Mucosa of descending colon (tissue), 3 donors: ENCODE measurements at places on chromosomes 11 and 22. TPM values are rescaled to one million over a fixed set of nuclear protein-coding genes. Genes with fewer than 3 reads are reported as not detected.

- no peak for DNase-seq
Observed at GRCh38 chr11:35078470-35078735, 60.6 kb upstream of the CD44 start.

Gene IL18BP
- 7.6 TPM for total RNA-seq

Gene HEPHL1
- not detected for total RNA-seq

Gene MS4A12
- total RNA-seq, result 1,262 TPM

DNA sequence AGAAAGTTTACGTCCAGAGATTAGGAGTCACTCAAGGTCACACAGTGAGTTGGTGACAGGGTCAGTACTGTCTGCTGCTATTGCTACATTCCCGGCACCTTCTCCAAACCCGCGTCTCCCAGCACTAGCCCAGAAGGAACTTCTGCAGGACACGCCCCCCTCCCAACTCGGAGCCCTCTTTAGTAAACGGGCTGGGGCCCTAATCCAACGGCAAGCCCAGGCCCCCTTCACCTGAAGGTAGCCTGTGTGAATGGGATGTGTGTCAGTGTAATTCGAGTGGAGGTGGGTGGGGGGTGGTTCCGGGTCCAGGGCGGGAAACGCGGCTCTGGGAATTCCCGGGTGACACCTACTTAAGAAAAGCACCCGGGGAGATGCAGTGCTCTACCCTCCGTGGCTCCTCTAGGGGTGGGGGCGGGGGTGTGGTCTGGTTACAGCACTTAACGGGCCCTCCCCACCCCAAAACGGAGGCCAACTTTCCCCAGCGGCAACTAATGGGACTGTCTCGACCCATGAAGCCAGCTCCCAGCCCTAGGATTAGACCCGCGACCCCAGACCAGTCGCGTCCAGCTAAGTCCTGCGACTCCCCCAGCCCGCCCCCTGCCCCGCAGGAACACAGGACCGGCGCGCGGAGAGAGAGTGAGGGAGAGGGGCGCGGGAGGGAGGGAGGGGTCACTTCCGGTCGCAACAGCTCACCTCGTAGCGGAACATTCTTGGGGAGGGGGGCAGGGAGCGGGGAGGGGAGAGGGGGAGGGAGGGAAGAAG lies 468 bp downstream of the PATL1 start:
- DNase-seq, result no peak

DNA sequence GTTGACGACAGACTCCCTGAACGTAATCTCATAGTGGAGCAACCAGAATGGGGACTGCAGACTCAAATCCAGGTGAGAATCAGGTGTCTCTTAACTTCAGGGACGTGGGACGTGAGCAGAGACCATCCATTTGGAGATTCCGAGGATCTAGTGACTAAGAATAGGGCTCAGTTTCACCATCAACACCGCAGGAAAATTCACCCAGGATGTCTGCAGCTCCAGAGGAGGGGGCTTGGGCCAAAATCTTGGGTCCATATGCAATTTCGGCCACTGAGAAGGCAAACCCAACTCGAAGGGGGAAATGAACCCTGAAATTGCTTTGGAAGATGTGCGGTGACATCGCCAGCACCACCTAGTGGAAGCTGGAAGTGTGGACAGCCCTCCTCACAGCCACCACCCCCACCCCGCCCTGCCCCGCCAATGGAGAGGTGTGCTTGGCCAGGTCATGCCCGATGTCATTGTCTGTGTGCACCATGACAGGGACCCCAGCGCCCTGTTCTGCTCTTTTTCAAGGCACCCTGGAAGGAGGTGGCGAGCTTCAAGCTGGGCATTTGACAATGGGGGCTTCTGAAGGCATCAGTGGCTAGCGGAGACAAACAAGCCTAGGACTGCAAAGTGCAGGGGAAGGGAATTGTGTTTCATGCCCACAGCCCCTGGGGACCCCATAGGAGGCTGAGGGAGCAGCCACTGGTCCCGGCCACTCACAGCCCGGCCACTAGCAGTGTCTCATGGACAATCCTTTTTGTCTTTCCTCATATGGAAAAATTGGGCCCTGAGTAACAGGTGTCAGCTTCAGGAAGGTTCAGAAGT lies 24.8 kb downstream of the APOL1 start:
- DNase-seq, result peak; percentile 71

DNA sequence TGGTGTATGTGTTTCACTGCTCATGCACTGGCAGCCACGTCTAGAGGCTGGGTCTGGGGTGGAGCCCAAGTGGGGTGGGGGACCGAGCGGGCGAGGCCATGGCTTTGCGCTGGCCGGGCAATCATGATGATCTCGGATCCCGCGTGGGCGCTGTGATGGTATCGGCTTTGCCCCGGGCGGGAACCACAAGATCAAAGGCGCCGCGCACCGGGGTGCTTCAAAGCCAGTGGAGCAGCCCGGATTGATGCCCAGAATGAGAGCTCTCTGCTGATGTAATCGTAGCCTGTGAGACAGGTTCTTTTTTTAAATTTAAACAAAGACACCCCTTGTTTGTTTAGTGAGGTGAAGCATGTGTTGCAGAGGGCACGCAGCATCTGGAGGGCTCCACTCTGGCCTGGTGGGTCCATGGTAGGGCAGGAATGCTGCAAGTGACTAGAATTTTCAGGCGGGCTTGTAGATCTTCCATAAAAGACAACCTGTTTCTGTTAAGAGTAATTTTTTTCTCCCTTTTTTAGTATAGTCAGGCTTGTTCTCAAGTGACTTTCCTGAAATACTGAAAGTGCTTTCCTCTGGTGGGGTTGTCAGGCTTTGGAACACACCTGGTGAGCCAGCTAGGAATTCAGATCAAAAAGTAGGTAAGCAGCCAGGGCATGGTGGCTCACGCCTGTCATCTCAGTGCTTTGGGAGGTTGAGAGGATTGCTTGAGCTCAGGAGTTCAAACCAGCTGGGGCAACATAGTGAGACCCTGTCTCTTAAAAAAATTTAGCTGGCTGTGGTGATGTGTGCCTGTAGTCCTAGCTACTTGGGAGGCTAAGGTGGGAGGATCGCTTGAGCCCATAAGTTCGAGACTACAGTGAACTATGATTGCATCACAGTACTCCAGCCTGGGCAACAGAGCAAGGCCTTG lies 40.7 kb downstream of the ZNRF3 start:
- peak; percentile 64 for DNase-seq

Gene TIGD3
- total RNA-seq, result not detected

DNA sequence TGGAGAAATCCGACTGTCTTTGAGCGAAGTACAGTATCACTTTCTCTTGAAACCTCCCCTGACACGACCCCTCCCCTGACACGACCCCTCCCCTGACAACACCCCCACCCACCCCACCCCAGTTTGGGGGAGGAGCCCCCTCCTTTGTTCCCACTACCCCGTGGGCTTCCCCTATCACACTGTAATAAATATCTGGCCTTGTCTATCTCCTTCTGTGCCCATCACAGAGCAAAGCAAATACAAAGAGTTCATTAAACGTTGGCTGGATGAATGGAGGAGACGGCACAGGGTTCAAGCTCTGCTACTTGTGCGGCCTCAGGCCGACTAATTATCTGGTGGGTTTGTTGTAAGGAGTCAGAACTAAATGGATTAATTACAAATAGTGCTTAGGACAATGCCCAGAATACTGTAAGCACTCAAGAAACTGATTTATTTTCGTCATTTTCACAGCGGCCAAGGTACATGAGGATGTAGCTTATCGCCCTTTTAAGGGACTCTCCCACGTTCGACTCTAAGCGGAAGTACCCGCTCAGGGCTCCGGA lies 628 bp upstream of the GGA1 start:
- DNase-seq, result no peak

GRCh38 chr22:50303848-50304527 lies 3.5 kb downstream of the PLXNB2 start:
- DNase-seq, result peak; percentile 82

DNA sequence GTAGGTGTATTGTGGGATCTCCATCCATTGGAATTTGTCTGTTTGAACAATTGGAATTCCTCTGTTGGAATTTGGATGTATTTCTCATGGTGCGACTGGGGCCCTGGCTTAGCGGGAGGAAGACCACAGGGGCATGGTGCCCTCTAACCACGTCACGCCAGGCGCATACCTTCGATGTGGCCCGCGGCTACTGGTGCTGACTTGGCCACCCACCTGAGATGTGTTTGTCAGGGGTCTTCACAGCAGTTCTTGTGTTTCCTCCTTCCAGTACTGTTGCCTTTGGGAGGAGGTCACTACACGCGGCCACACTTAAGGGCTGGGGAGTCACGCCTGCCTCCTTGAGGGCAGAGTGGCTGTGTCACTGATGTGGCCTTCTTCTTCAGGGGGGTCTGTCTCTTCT lies 36.6 kb upstream of the GRAMD4 start:
- DNase-seq, result peak; percentile 46

Gene C22orf42
- not detected for total RNA-seq

DNA sequence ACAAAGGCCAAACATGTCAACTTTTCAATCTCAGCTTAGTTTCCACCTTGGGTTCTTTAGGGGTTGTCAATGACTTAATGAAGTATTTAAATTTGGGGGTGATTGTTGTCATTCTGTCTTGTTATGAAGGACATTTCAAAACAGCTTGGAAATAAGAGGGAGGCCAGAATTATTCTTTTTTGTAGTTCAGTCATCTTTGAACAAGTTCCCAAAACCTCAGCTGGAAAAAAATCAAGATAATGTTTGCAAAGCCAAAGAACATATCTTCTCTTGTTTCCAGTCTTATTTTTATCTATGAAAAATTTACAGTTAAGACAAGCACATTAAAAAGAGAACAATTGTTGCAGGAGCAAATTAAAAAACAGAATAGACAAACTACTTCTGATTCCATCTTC lies 612.8 kb downstream of the INSC start:
- no peak for DNase-seq

Gene SPTBN2
- 3.7 TPM for total RNA-seq

Gene CARD10
- 60.5 TPM for total RNA-seq

GRCh38 chr11:103892603-103893002 lies 143.8 kb upstream of the DDI1 start:
- DNase-seq, result no peak

DNA sequence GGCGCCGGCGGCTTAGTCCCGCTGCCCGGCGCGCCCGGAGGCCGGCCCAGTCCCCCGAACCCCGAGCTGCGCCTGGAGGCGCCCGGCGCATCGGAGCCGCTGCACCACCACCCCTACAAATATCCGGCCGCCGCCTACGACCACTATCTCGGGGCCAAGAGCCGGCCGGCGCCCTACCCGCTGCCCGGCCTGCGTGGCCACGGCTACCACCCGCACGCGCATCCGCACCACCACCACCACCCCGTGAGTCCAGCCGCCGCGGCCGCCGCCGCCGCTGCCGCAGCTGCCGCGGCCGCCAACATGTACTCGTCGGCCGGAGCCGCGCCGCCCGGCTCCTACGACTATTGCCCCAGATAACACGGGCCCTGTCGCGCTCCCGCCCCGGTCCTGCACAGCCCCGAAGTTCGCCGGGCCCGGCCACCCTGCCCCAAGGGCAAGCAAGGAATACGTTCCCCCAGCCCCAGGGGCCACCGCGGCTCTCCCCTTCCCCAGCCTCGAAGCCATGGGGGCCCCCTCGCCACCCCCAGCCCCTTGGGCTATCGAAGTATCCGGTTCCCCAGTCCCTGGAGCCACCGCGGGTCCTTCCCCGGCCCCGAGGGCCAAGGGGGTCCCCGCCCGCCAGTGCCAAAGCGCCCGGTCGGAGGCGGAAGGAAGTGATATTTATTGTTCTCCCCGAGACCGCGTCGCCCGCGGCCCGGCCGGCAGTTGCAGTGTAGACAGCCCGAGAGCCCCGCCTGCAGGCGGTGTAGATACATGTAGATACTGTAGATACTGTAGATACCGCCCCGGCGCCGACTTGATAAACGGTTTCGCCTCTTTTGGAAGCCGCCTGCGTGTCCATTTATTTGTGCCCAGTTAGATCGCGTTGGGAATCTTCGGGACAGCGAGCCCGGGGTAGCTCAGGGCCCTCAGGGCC lies 6.2 kb downstream of the TBX1 start:
- peak; percentile 70 for DNase-seq

Gene FAT3
- total RNA-seq, result 0.49 TPM

DNA sequence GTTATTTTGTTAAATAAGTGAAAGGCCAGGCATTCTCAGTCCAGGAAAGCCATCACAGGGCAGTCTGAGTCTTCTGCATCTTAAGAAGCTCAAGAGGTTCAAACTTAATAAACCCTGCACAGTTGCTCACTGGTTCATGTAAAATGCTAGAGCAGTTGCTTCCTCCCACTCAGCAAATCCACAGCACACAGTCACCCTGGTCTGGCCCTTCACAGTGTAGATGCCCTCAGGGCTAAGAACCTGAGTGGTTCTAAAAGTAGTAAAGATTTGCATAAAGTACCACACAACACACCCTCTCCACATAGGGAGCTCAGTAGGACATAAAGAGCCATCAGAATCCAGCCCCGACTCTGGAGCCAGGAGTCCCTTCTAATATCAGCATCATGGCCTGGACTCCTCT lies 58.7 kb downstream of the ZNF280B start:
- DNase-seq, result no peak

DNA sequence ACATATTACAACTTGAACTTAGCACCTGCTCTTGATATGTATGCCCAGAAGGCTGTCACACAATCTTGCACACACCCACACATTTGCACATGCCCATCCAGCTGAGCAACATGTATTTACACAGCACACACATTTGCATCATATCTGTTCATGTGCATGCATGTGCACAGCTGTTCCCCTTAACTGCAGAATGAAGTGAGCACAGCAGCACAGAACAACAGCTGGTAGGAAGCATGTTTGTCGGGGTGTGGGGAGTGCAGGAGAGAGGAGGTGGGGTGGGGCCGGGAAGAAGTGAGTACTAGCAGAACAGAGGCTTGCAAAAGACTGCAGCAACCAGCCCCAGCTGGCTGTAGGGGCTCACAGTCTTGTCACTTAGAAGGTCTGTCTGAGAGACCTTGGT lies 296.5 kb downstream of the KIRREL3 start:
- DNase-seq, result no peak

Gene OR51I1
- total RNA-seq, result not detected

GRCh38 chr11:79860336-79860735 lies 419.5 kb upstream of the TENM4 start:
- DNase-seq, result no peak

DNA sequence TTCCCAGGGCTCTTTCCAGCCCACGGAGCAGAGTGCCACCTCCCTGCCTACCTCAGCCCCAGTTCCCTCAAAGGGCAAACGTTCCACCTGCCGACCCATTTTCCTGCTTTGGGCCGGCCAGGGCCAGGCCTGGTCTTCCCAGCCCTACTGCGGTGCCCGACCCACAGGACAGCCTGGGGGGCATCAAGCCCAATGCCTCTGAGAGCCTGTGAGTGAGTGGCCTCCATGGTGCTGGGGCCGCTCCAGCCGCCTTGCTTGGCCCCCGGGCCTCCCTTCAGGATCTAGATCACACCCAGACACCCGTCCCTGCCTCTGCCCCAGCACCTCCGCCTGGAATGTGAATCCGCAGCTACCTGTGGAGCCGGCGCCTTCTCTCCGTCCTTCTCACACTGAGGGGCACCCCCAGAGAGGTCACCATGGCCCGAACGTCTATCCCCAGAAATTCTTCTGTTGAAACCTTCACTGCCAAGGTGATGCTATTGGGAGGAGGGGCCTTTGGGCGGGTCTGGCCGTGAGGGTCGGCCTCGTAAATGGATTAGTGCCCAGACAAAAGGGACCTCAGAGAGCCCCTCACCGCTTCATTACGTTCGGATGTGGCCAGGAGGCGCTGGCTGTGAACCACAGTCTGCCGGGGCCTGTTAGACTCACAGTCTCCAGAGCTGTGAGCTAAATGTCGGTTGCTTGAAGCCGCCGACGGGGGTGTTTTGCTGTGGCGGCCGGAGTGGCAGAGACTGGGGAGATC lies 36.2 kb upstream of the BRSK2 start:
- DNase-seq, result peak; percentile 15
